ENCODE measurements at places on chromosomes 1 and 21.

DNA sequence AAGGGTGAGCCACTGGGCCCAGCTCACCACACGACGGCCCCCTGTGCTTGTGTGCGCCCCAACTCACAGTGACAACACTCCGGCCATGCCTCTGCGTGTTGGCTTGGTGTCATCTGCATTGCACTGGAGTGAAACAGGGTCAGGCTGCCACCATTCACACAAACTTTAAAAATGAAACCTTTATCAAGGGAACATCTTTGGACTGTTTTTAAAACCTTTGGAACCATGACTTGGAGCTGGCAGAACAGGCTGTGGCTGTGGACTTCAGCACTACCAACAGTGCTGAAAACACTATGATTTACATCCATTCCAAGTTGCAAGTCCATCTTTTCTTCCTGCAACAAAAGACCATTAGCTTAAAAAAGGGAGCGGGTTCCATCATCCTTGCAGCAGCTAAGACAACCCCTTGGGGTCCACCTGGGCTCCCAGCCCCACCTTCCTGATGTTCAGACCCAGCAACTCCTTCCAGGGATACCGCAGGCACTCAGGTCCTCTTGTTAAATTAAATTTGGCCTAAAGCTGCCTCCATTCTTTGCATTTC is 25.6 kb downstream of the POFUT2 start:
- DNase-seq = no peak

- DNase-seq = no peak
Measured at GRCh38 chr1:185058110-185058509, 12.8 kb downstream of the RNF2 start.

- no peak for DNase-seq
Measured at GRCh38 chr1:167416506-167416905, 101.8 kb downstream of the CD247 start.

- DNase-seq = no peak
Measured at GRCh38 chr1:14824314-14824915, 225.9 kb downstream of the KAZN start.

DNA sequence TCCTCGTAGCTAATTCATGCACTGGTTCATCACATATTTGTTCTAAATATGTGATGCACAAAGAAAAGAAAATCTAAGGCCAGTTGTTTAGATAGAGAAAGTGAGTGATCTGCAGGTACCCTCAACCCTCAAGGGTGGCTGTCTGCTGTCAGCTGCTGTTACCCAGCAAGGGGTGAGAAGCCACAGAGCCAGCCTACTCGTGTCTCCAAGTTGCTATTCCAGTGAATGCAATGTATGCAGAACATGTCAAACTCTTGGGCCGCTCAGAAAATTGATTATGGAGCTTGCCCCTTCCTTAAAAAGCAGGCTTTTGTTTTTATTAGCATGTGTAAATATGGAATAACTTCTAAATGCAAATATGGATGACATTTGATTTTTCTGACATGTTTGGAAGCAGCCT is 336.3 kb upstream of the ST6GALNAC5 start:
- no peak for DNase-seq

DNA sequence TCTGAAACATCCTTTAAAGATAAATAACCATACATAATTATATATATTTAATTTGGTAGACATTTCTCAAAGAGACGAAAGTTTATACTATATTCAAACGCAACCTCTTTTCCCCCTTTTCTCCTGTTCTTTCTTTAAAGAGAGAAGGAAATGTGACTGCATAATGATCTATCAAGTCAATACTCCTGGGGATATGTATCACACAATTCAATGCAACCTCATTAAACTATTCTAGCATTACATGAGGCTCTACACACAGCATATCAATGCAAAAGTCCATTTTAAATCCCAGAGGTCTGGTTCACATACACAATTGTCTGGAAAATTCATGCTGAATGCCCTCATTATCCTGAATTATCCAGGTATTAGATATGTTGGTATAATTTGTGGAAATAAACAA is 330.7 kb downstream of the LMX1A start:
- DNase-seq = no peak

GRCh38 chr1:77350012-77350770 is 68.4 kb downstream of the AK5 start:
- DNase-seq = no peak

DNA sequence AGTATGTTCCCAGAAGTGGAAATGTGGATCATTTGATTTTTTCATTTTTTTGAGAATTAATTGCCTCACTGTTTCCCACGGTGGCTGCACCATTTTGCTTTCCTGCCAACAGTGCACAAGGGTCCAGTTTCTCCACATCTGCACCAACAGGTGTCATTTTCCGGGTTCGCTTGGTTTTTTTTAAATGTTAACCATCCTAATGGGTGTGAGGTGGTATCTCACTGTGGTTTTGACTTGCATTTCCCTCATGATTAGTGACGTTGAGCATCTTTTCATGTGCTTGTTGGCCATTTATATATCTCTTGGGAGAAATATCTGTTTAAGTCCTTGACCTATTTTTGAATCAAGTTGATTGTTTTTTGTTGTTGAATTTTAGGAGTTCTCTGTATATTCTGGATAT is 3.0 kb downstream of the COL6A2 start:
- DNase-seq = no peak

GRCh38 chr1:94056996-94057395 is 64.0 kb downstream of the ABCA4 start:
- no peak for DNase-seq

DNA sequence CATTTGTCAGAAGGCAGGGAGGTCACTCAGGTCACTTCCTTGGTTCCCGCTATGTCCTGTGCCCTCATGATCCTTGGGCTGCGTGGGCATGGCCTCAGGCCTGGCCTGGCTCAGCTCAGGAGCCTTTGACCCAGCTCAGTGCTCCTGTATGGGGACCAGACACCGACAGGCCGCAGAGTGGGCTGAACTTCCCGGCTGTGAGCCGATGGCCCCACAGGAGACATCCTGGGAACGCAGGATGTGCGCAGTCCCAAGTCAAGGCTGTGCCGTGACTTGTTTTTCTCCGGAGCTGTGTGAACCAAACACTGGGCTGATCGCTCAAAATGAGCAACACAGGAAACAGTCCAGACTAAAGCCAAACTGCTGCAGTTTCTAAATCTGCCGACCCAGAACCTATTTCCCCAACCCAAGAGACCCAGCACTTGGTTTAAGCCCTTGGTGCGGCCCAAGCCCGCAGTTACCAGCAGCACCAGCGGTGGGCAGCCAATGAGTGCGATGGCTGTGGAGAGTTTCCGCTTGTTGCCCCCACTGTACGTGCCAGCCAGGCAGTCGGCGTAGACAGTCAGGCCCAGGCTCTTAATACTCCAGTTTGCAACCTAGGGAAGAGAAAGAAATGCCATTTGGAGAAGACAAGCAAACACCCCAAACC is 92.3 kb upstream of the GCLM start:
- DNase-seq = no peak

GRCh38 chr1:10962483-10962882 is 50.0 kb upstream of the TARDBP start:
- DNase-seq = peak; percentile 62

- DNase-seq = no peak
Measured at GRCh38 chr21:43194303-43195120, 25.7 kb downstream of the CRYAA start.

GRCh38 chr1:220031287-220031686 is 15.0 kb downstream of the EPRS1 start:
- DNase-seq = no peak

DNA sequence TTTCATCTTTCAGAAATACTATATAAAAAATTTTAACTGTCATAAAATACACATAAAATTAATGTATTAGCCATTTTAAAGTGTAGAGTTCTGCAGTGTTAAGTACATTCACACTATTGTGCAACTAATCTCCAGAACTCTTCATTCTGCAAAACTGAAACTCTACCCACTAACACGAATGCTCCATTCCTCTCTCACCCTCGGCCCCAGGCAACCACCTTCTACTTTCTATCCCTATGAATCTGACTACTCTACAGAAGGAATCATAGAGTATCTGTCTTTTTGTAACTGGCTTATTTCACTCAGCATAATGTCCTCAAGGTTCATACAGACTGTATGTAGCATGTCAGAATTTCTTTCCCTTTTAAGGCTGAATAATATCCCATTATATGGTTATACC is 43.4 kb downstream of the LTN1 start:
- no peak for DNase-seq

DNA sequence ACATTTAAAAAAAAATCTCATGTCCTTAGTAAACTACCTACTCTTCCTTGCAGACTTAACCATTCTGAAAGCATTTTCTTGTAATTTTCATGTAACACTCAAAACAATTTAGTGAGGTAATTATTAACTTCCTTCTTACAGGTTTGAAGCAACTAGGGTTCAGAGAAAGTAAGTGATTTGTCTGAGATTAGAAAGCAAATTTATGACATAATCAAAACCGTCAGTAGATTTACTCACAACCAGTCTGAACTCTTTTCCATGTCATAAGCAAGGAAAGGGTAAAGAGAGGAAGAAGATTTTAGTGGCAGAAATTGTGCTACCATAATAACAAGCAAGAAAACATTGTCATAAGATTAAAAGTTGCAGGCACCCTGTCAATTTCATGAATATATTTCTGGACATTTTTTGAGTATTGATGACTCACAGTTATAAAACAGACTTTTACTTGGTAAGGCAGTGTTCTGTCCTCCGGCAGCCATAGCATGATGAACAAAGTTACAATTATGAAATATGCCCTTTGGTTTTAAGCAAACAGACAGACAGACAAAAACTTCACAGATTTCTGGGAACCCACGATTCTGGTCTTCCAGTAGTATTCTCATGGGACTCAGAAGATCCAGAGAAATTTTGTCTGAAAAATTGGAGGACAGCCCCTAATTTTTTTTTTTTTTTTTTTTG is 707.2 kb downstream of the RWDD3 start:
- DNase-seq = no peak

DNA sequence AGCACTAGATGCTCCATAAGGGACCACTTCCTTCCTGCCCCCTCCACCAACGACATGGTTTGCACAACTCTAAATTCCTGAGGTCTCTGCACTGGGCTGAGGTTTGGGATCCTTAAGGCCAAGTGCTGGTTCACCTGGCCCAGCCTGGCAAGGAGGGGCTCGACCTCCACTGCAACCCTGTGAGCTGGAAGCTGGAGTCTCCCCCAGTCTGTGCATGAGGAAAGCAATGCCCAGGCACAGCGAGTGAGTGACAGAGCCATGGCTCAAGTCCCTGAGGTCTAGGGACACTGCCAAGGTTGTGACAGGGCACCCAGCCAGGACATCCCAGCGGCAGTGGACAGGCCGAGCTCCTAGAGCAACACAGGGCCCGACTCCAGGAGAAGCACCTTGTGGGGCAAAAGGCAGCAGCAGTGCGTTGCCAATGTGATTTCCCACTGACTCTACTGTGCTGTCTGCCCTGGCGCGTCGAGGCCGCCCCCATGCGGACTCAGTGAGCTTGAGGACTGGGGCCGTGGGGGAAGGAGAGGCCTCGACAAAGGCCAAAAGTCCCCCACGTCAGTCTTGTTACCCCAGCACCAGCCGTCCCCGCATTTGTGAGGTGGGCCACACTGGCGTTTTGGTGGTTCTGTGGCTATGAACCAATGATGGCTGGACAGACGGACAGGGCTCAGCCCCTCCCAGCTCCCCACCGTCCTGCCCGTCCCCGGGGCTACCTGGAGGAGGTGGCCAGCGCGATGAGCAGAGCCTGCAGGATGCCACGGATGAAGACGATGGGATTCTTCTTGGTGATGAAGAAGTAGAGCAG is 30.0 kb downstream of the PODN start:
- no peak for DNase-seq

DNA sequence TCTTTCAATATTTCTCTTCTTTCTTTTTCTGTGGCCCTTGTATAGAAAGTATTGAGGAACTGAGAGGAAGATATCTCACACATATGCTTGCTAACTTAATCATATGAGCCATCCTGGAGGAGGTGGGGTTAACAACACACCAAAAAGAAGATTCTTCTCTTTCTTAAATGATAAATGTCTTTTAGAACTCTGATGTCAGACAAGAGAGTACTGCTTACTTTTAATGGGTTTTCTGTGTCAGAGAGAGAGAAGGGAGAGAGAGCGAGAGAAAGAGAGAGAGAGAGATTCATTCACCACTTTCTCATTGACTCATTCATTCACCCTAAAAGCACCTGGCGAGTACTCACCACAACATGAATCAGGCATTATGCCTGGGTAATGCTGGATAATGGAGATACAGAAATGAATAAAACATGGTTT is 250.3 kb upstream of the SGIP1 start:
- DNase-seq = no peak

DNA sequence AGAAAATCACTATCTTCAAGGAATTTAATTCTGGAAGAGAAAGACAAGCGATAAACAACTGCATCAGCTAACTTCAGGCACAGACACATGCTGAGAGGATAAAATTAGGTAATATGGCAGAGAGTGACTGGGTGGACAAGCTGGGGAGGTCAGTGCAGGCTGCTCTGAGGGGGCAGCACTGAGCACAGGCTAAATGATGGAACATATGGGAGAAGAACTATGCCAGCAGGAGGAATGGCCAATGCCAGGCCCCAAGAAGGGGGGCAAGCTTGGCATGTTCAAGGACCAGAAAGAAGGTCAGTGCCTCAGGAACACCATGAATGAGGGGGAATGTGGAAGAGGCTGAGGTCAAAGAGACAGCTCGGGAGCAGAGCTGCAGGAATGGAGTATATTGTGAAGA is 190.7 kb upstream of the MAP1LC3C start:
- no peak for DNase-seq

Data from NCI-H2107 (cell line).